ENCODE measurements at places on chromosomes 12 and 14. TPM values are rescaled to one million over a fixed set of nuclear protein-coding genes. Genes with fewer than 3 reads are reported as not detected.

The PPP1R1A gene
- not detected for total RNA-seq

The CCDC88C gene
- total RNA-seq: 24.8 TPM

The SMIM41 gene
- total RNA-seq: 0.13 TPM

The PTHLH gene
- total RNA-seq: 0.25 TPM

The SAMD15 gene
- 0.49 TPM for total RNA-seq

The DPPA3 gene
- total RNA-seq: not detected

The PTGDR gene
- not detected for total RNA-seq

The CAPS2 gene
- 1.0 TPM for total RNA-seq

The PHC1 gene
- total RNA-seq: 18.1 TPM

The GPX2 gene
- not detected for total RNA-seq

The SLC10A1 gene
- not detected for total RNA-seq

The CLMN gene
- 1.6 TPM for total RNA-seq

The FIGNL2 gene
- total RNA-seq: 0.31 TPM

The LMNTD1 gene
- total RNA-seq: not detected

The SERPINA10 gene
- total RNA-seq: not detected

The PAPLN gene
- total RNA-seq: 7.8 TPM

The TAOK3 gene
- 29.5 TPM for total RNA-seq

The MYL2 gene
- total RNA-seq: not detected

The MUCL1 gene
- total RNA-seq: not detected

The NPFF gene
- total RNA-seq: not detected

The TMEM132D gene
- not detected for total RNA-seq

The ARMH4 gene
- 1.3 TPM for total RNA-seq

The KCNC2 gene
- 0.32 TPM for total RNA-seq

The COQ6 gene
- 21.6 TPM for total RNA-seq

The GPRC5A gene
- total RNA-seq: 4.9 TPM

The TAS2R9 gene
- total RNA-seq: 0.13 TPM

The CLEC1B gene
- total RNA-seq: not detected

The KRT3 gene
- total RNA-seq: not detected

The ITGB7 gene
- 0.49 TPM for total RNA-seq

The PTPRQ gene
- not detected for total RNA-seq

The WIF1 gene
- not detected for total RNA-seq

The ACVR1B gene
- total RNA-seq: 8.1 TPM

The TMEM52B gene
- not detected for total RNA-seq

The SERPINA1 gene
- not detected for total RNA-seq

The KDM2B gene
- 14.1 TPM for total RNA-seq

The MIP gene
- 0.38 TPM for total RNA-seq

The RND1 gene
- total RNA-seq: 5.5 TPM

The RNASE7 gene
- not detected for total RNA-seq

The TSFM gene
- total RNA-seq: 18.6 TPM

The KRT72 gene
- total RNA-seq: not detected

The GALNT4 gene
- 14.0 TPM for total RNA-seq

The GPR65 gene
- total RNA-seq: 0.44 TPM

The POC1B gene
- 20.1 TPM for total RNA-seq

All from bladder microvascular endothelial cell (primary cell).